ENCODE measurements at places on chromosomes 3 and 15.

- no peak for DNase-seq
These were observed 59.9 kb upstream of the RASGRP1 start for GRCh38 chr15:38624244-38625205.

- no peak for DNase-seq
These were observed 258.8 kb downstream of the IL5RA start for GRCh38 chr3:2851361-2851760.

DNA sequence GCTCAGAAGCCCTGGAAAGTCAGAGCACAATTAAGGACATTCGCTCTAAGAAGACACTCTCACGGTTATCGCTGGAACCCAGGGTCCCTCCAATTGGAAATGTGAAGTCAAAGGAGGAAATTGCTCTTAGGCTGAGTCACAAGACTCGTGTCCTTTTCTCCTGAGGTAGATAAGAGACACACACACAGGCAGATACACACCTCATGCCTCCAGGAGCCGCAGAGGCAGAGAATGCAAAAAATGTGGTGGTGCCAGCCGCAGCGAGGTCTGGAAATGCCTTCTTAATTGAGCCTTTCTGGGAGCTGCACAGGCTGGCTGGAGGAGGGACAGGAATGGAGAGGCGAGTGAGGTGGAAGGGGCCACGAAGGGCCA lies 189.3 kb downstream of the OPA1 start:
- DNase-seq: no peak

DNA sequence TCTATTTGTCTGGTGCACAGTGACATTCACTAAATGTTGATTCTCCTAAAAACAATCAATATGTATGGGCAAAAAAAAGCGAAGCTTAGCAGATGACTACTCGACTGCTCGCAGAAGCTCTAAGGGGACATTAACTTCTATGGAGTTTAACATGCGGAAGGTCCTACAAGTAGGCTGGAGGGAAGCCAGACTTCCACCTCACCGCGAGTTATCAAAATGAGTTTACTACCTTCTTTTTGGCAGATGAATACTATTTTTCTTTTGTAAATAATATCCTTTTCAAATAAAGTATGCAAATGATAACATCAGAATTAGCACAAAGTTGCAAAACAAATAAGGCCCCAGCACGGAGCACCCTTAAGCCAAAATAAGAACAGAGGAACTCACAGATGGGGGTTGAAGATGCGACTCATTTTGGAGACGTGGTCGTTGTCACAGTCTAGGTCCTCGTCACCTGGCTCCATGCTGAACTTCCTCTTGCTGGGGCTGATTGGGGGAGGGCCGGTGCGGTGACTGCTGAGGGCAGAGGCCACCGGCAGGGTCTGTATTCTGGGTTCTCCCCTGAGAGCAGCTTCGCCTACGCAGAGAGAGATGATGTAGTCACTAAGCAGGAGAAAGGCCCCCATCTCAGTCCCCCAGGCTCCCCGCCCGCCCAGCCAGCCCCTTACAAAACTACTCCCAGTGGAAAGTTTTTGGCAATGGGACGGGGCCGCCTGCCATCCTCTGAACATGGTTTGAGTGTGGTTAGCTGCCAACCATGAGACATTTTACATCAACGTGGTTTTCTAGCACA lies 42.1 kb downstream of the VGLL4 start:
- peak; percentile 57 for DNase-seq

- no peak for DNase-seq
These were observed 213.8 kb downstream of the IL5RA start for GRCh38 chr3:2896308-2896939.

- no peak for DNase-seq
These were observed 139.1 kb upstream of the MRPS22 start for GRCh38 chr3:139204728-139205127.

DNA sequence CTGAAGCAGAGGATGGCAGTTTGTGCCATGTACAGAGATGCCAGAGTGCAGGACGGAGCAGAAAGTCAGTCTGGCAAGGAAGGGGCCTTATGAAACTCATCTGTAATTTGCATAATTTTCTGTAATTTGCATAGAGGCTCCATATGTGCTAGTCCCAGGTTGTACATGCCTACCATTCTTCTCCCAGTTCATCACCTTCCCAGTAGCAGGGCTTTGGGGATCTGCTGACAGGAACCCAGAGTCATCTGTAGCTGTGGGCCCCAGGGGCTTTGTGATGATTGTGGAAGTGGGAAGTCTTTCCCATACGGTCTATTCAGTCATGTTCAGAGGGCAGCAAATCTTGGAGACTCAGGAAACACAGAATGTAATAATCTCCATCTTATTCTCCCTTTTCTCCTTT lies 42.4 kb upstream of the SIAH2 start:
- no peak for DNase-seq

GRCh38 chr3:184409946-184410500 lies 30.2 kb downstream of the CHRD start:
- DNase-seq: no peak

DNA sequence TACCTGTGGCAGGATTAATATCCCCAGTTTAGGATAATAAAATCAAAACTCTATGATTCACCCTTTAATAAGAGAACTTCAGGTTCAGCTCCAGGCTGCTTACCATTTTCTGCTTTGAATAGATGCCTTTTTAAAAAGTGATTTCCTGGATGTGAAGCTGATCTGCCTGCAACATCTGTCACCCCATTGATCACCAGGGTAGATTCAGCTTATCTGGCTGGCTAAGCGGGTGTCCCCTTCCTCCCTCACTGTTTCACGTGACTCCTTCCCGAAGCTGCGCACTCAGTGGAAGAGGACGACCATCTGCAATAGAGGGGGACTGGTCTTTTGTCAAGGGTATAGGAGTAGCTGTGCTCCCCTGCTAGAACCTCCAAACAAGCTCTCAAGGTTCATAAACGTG lies 128.1 kb downstream of the IL1RAP start:
- no peak for DNase-seq

DNA sequence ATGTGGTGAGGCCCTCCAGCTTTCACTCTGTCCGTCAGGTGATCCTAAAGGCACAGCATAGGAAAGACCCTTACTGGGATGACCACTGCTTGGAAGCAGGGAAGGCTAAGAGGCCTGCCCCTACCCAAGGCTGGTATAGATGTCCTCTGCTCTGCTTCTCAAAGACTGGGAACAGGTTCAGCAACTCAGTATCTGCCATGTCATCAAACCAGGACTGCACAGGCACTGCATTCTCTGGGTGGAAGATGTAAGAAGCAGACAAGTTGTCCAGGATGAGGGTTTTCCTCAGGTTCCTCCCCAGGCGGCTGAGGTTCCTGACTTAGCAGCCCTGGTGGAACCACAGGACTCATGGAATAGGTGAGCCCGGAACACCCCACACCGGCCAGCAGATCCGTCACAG lies 4.7 kb downstream of the FAM98B start:
- DNase-seq: no peak

GRCh38 chr15:93948726-93949125 lies 282.6 kb upstream of the MCTP2 start:
- DNase-seq: no peak

- DNase-seq: no peak
These were observed 33.9 kb upstream of the SLC41A3 start for GRCh38 chr3:126117786-126118185.

Measured in thoracic aorta (tissue), 2 donors.